ENCODE measurements at places on chromosomes 2 and 18.

- DNase-seq: no peak
Measured at GRCh38 chr2:11417946-11418585, 47.9 kb downstream of the E2F6 start.

GRCh38 chr2:227626580-227627151 lies 9.4 kb downstream of the SCYGR4 start:
- no peak for DNase-seq

DNA sequence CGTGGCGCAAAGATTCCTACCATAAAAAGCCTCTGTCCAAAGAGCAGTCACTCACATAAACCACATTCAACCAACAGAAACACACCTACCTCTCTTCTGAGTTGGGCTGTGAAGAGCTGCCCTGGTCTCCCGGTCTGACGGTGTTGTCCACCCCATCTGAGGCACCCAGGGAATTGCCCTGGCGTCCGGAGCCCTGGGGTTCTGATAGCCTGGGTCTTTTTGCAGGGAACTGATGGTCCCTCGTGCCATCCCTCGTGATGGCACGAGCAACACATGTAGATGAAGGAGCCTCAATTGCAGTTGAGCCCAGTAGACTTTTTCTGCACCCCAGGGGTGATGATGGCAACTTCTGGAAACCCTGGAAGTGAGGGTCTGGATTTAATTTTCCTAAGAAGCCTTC lies 13.8 kb downstream of the HJURP start:
- no peak for DNase-seq

DNA sequence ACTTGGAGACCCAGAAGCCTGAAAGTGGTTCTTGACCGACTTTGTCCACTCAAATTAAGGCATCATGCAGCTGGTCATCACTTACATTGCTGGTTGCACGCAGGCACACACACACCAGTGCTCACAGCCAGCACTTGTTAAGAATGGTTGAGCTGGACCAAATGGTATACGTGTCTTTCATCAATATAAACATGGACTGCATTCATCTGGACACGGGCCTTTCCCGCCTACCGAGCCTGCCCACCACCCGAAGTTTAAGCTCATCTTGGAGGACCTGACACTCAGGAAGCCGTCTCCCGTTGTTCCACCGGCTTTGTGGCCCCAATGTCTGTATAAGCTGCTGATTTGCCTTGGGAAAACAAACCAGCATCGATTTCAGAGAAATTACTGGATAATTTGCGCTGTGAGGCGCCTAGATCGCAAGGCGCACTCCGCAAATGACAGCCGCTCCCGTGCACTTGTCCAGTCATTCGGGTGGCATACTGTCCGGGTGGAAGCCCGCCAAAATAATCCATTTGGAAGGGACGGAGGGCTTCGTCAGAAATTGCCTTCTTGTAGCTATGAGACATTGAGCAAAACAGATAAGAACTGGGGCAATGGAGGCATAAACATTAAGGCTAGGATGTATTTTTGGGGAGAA lies 40.1 kb upstream of the AKAIN1 start:
- peak; percentile 67 for DNase-seq

- no peak for DNase-seq
Measured at GRCh38 chr18:45670281-45670962, 53.6 kb upstream of the SLC14A1 start.

- DNase-seq: no peak
Measured at GRCh38 chr2:8593243-8593642, 88.6 kb upstream of the ID2 start.
